ENCODE measurements at places on chromosomes 3 and 15.

- no peak for DNase-seq
Measured at GRCh38 chr15:94606286-94606685, 374.9 kb downstream of the MCTP2 start.

- no peak for DNase-seq
Measured at GRCh38 chr3:139472380-139473010, 3.8 kb downstream of the RBP2 start.

- no peak for DNase-seq
Measured at GRCh38 chr15:62749036-62749815, 293.3 kb upstream of the TPM1 start.

DNA sequence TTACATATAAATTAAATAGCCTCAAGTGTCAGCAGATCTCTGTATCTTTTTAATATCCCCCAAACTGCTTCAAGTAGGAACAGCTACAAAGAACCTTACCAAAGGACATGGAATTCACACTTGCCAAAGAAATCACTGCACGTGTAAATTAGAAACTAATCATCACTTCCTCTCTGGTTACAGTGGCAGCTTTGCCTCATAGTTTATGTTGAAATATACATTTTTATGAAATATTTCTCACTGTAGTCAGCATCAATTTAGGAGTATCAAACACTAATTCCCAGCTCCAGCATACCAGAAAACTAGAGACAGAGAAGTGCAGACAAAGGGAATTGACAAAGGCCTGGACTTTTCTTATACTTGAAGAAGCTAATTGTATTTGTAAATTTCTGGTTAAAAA is 260.9 kb downstream of the TIGIT start:
- DNase-seq, result no peak

DNA sequence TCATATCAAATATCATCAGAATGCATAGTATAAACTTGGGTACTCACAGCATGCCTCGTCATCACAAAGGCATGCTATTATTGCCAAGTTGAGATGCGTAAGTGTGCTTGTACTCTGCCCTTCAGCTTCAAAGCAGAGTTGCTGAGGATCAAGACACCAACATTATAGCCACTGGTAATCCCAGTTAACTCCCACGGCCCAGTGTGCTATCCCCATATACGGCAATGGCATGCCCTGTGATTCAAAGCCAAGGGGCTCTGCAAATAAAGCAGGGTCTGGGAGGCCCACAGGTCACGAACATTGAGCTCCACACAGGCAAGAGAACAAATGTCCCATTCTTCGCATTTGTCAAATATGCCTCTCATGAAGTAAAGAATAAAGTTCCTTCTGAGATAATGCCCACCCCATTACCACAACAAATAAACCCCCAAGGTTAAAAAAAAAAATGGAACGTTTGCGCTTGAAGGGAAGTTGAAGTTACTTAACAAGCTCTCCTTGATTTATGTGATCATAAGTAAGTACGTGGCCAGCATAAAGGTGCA is 298.1 kb upstream of the NECTIN3 start:
- no peak for DNase-seq

DNA sequence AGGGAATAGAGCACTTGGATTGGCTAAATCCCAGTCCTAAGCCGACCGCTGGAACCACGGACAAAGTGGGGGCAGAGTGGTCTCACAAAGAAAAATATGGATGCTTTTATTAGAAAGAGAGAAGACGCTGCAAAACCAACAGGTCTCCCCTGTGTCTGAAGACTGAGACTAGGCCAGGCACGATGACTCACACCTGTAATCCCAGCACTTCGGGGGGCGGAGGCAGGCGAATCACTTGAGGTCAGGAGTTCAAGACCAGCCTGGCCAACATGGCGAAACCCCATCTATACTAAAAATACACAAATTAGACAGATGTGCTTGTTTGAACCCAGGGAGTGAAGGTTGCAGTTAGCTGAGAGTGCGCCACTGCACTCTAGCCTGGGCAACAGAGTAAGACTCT is 61.8 kb downstream of the ZDHHC19 start:
- DNase-seq, result no peak

GRCh38 chr3:104885214-104885814 is 481.4 kb upstream of the ALCAM start:
- DNase-seq, result no peak

- DNase-seq, result no peak
Measured at GRCh38 chr3:33030246-33030645, 66.7 kb downstream of the GLB1 start.

DNA sequence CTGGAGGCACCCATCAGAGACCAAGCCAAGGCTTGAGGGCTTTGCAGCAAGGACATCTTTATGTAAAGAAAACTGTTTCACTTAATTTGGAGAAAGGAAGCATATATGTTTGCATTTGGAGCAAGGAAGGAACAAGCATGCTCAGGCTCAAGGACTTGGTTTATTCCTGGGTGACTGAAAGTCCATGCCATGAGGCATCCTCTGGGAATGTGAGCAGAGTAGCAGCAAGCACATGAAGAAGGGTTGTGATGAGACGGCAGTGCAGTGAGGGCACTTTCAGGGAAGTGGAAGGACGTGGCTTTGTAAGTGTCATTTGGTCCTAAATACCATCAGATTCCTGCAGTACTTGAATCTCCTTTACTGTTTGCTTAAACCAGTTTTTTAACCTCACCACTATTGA is 26.8 kb downstream of the POLG start:
- DNase-seq, result no peak

DNA sequence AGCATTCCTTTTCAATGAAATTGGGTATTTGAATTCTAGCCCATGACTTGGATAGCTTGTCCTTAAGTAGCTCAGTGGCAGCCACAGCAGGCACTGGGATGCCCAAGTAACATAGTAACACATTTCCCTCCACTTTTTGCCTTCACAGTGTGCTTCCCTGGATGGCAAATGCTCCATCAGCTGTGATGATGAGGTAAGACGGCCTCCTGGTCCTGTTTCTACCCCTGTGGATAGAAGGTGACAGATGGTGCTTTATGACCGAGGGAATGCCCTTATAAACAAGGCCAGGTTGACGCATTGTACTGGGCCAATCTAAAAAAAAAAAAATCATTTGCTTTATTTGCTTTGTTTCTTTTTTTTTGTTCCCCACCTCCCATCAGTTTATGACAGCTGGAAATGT is 41.8 kb upstream of the LRTM1 start:
- peak; percentile 78 for DNase-seq

GRCh38 chr15:40054855-40055575 is 16.0 kb upstream of the SRP14 start:
- peak; percentile 85 for DNase-seq

GRCh38 chr3:183734750-183735494 is 37.3 kb downstream of the YEATS2 start:
- no peak for DNase-seq

GRCh38 chr3:161838021-161838420 is 341.4 kb downstream of the OTOL1 start:
- DNase-seq, result no peak

- peak; percentile 80 for DNase-seq
Measured at GRCh38 chr3:72738752-72739530, 109.3 kb downstream of the SHQ1 start.

DNA sequence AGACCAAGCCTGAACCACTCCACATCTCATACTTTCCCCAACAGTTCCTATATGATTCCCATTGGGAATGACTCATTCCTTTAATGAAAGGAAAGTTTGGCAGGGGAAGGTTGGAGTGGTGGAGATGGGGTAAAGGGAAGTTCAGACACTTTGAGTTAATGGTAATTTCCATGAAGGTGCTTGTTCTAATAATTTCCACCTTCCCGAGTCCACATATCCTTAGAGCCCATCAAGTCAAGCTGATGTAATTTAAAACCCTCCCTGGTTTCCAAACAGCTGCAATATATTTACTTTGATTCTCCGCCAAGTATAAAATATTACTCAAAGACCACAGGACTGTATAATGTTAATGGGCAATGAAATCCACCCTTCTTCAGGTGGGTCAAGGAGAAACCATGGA is 95.0 kb upstream of the GALNT15 start:
- no peak for DNase-seq

DNA sequence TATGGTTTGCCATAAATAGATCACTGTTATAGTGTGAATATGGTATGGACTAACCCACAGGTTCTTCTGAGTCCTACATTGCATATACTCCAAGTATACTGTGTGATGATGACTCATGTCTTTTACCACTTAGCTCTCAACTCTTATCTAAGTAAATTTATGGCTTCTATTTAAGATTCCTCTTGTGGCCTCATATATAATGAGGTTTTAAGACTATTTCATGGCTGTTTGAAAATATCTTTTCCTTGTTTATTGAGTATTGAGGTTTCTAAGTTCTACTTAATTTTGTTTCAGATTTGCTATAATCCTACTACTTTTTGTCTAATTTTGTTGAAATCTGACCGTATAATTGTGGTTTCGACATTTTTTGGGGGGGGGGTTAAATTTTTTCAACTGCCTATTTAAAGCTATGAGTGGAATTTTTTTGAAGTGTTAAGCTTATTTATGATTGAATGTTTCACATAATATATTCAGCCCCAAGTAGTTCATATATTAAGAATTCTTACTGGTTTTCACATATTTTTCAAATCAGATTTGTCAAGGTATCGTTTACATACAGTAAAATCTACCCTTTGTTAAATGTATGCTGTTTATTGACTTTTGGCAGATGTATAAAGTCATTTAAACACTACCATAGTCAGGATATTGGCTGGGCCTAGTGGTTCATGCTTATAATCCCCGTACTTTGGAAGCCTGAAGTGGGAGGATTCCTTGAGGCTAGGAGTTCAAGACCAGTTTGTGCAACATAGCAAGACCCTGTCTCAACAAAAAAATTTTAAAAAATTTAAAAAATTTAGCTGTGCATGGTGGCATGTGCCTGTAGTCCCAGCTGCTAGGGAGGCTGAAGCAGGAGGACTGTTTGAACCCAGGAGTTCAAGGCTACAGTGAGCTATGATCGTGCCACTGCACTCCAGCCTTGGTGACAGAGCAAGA is 11.7 kb downstream of the SLC25A36 start:
- no peak for DNase-seq

DNA sequence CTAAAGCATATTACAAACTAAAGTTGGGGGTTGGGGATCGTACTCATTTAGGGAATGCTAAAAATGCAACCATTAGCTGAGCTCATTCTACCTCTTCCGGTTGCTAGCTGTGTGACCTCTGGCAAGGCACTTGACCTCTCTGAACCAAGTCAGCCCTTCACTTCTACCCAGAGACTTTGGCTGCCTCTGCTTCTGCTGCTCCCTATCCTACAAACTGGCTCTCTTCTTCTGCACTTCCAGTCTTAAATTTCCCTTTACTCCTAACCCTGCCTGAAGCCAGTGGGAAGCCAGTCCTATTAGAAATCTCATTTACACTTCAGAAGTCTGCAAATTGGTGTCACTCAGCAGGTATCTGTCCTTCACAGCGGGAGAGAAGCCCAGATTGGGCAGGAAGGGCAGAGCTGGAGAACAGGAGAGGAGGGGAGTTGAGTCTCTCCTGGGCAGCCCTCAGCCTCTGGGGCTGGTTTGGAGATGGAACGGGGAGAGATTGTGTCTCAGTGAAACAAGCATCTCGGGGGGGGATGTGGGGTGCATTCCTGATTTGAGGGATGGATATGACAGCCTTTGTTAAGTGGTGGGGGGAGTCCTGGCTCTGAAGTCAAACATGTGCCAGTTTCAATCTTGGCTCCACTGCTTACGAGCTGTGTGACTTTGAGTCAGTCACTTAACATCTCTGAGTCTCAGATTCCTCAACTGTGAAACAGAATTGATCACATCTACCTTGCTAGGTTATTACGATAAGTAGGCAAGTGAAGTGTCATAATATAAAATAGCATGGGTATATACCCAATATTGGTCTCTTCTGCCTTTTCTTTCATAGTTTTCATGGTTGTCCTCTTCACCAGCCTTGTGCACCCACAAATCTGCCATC is 7.8 kb upstream of the AEN start:
- no peak for DNase-seq

- no peak for DNase-seq
Measured at GRCh38 chr15:74710319-74711094, 14.7 kb upstream of the EDC3 start.

- DNase-seq, result peak; percentile 50
Measured at GRCh38 chr3:140007081-140007480, 72.1 kb downstream of the CLSTN2 start.

- no peak for DNase-seq
Measured at GRCh38 chr3:177424521-177424920, 227.2 kb upstream of the TBL1XR1 start.

GRCh38 chr15:41904541-41905005 is 10.7 kb upstream of the SPTBN5 start:
- peak; percentile 31 for DNase-seq

DNA sequence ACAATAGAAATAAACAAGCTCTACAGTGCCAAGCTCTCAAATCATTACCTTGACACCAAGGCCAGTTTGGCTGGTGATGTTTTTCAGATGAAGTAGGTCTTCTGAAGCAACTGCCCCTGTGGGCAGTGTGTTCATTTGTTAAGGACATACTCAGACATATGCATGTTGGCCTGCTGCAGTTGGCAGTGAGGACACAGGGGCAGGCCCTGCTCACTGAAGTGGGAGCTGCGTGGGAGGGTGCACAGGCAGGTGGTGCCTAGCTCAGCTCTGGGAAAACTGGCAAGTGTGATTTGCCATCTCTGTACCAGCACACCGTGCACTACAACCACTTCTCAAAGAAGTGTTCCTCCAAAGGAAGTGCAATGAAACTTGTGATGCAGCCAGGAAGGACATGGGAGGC is 28.5 kb upstream of the SNRK start:
- DNase-seq, result no peak

GRCh38 chr3:52339612-52340011 is 23.5 kb downstream of the DNAH1 start:
- peak; percentile 64 for DNase-seq

DNA sequence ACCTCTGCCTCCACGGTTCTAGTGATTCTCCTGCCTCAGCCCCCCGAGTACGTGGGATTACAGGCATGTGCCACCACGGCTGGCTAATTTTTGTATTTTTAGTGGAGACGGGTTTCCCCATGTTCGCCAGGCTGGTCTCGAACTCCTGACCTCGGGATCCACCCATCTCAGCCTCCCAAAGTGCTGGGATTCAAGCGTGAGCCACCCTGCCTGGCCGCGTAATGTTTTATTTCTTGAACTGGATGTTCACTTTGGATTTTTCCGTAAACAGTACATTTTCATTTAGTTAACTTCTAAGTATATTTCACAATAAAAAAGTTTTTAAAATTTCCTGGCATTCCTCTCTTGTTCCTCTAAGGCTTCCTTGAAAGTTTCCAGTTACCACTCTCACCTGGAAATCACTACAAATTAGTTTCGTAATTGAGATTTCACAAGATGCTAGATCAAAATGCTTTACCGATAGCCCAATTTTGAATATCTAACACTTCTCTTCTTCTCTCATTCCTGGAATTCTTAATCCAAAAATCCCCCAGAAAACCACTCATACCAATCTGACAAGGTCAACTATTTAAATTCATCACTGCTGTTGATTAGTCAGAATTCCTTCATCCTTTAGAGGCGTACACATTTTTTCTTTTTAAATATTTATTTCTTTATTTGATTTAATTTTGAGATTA is 44.7 kb upstream of the INO80 start:
- no peak for DNase-seq

GRCh38 chr3:65712140-65712539 is 326.6 kb downstream of the MAGI1 start:
- no peak for DNase-seq

Measured in NCI-H146 (cell line).